ENCODE measurements at places on chromosomes 3 and 15.

DNA sequence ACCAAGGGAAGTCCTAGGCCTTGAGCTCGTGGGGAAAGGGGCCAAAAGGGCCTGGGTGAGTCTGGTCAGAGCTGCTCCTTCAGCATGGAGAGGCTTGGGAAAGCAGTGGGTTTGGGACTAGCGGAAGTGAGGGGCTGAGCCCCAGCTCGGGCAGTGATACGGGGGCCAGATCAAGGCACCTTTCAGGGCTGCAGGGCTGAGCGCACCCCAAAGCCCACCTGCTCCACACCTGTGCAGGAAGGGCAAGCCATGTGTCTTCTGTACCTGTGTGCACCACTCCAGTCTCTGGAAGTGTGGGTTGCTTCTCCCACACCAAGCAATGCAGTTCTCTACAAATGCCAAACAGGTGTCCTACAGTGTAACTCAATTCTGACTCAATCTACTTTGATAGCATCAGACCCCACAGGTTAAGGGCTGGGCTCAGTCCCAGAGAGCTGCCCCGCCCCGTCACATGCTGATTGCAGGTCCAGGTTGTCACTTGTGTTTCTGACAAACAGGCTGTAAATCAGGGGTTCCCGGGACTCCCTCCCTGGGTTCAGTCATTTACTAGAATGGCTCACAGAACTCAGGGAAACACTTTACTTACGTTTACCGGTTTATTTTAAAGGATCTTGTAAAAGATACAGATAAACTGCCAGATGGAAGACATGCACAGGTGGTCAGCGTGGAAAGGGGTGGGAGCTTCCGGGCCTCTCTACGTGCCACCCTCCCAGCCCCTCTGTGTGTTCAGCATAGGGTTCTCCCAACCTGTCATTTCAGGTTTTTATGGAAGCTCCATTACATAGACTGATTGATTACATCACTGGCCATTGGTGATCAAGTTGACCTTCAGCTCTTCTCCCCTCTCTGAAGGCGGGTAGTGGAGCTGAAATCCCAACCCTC, 28.8 kb upstream of the KLF13 start:
- DNase-seq: no peak

DNA sequence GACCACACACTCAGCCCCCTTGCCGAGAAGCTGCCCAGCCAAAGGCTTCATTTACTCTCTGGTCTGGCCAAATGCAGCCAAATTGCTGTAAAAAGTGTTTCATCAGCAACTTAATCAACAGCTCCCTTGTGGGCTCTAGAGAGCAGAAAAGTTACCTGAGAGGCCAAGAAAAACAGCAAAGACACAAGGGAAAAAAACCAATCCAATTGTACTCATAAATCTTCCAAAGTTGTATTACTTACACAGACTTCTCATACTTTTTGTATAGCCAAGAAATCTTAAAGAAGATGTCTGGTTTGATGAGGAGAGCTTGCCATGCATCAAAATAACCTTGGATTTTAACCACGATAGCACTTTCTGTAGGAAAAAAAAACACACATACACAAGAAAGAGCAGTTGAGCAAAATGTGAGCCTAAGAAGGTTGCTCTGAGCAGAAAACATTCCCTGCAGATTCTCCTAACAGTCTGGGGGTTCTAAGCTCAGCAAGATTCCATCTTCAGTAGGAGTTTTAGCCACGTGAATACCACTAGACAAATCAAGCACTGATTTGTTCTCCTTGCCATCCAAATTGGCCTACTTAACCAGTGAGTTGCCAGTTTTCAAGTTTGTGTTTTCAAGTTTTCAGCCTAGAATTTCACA, 120.0 kb downstream of the CYP19A1 start:
- no peak for DNase-seq

DNA sequence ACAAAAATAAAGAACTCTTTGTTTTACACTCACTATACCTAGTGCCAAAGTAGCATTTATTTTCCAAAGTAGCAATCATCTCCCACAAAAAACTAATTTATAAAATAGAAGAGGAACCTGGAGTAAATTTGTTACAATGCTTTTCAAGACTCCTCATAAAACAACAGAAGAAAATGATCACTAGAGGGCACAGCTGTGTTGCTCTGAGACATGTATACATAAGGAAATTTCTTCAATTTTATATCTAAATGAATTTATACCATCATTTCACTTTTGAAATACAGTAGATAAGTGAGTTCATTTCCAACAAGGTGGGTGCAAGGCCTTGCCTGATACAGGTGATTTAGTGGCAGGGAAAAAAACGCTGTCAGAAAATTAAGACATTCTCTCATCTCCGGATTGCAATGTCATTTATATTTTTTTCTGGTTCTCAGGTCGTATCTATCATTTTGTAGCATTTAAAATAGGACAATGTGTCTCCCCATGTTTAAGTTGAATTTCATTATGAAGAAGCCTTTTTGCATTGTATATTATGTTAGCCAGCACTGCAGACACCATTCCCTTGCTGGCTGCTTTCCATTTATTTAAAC, 25.3 kb upstream of the ARHGEF26 start:
- no peak for DNase-seq

- no peak for DNase-seq
Measured at GRCh38 chr3:111737706-111738086, 121.4 kb upstream of the PHLDB2 start.

DNA sequence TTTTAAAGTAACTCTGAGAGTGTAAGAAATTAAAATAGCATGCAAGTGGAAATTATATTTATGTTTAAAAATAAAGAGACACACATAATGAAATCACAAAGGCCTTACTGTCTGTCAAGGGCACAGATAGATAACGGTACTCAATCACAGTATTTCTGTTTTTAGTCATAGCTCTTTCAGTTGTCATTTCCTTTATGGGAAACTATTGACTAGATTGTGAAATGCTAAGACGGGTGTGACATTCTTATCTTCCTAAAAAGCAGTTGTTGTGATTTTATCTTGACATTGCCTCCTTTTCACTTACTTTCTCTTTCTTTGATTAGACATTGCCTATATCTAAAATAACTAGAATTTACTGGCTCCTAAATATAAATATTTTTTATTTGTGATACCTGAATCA, 100.1 kb upstream of the PLSCR5 start:
- no peak for DNase-seq

DNA sequence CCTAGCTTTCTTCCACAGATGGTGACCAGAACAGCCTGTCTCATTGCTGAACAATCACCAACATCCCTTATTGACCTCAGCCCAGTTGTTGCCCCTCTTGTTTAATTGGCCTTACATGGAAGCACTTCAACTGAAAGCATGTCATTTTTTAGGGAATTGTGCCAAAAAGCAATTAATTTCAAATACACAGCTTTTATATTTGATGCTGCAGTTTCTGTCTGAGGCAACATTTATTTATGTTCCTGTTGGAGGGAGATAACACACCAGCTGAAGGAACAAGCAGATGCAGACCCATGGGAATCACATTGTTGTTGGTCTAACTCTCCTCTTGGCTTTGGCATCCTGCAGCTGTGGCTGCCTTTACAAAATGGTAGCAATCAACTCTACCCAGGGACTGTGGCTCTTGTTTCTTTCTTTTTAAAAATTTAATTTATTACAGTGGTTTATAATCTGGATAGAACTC, 498.1 kb upstream of the RGMA start:
- no peak for DNase-seq

- DNase-seq: no peak
Measured at GRCh38 chr3:64921281-64922065, 233.7 kb upstream of the ADAMTS9 start.

DNA sequence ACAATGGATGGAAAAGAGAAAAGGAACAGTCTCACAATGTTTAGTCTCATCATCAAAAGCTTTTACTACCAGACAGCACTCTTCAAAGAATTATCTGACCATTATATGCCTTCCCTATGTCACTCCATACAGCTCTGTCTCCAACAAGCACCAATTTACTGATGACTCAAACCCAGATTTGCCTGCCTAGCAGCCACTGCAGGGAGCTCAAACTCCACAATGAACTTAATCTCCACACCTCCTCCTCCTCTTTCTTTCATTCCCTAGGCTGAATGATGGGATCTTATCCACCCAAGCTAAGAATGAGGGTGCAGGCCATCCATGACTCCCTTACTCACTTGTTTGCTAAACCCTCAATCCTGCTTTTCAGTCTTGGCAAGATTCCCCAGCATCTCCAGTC, 45.5 kb downstream of the NBEAL2 start:
- no peak for DNase-seq

DNA sequence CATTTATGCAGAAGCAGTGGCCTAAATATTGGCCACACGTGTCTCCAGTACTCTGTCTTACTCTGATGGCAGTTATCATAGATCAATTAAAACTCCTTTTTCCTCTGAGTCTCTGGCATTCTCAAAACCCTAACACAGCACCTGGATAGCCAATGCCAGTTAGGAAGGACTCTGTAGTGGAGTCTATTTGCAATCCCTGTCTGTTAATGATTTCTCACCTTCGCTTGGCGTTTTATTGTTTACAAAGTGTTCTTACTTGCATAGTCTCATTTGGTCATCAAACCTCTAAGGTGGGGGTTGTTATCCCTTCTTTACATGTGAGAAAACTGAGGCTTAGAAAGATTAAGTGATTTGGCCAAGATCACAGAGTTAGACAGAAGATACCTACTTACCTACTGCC, 258.8 kb downstream of the IL5RA start:
- DNase-seq: no peak

DNA sequence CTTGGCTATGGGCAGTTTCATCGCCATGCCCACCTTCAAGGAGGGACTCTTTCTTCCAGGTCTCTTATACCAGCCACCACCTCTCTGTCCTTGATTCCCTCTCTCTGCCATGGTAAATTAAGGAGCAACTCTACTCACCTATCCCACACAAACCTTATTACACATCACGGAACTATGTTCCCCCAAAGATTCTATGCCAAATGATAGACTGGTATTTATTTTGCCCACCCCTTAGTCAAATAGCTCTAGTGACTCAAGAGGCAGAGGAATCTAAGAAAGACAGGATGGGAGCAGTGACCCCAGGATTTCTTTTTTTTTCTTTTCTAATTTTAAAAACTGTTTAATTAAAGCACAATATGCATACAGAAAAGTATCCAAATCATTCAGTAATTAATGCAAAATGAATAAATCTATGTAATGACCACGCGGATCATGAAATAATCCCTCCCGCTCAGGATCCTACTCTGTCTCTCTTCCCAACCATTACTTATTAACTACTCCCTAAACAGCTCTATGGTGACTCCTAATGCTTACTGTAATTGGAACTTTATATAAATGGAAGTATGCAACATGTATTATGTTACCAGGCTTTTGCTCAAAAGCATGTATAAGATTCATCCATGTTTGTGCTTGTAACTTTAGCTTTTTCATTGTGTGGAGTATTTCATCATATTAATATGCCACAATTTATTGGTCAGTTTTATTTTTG, 410.8 kb upstream of the RASGRP1 start:
- no peak for DNase-seq

GRCh38 chr3:33187368-33187634, 31.3 kb downstream of the SUSD5 start:
- DNase-seq: no peak

DNA sequence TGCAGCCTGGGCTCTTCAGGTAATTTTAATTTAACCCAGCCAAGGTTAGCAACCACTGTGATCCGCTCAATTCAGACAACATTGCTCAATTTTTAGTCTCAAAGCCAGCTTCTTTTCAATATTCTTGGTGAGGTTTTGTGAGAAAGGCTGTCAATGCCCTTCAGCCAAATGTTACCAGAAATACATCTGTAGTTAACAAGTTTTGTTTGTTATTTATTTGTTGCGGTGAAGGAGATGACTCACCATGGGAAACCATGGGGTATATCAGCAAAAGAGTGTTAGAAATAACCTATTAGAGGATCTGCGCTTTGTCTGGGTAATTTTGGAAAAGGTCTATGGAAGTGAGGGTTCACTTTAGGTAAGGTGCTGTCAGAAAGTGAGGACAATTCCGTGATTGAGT, 5.0 kb downstream of the SLC9C1 start:
- DNase-seq: no peak

DNA sequence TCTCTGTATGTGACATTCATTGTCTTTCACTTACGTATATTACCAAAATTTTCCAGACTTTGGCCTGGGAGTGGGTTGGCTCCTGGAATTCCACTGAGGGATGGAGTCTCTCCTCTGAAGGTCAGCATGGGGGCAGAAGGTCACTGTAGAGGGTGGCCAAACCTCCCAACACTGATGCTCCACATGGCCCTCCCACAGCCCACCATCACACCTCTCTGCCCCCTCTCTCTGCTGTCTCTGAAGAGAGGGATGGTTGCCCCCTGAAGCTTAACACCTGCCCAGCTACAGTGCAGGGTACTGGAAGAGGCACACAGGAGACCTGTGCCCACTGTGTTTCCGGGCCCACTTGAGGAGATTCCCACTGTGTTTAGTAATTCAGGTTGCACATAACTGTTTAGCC, 52.2 kb downstream of the CMTM6 start:
- no peak for DNase-seq

DNA sequence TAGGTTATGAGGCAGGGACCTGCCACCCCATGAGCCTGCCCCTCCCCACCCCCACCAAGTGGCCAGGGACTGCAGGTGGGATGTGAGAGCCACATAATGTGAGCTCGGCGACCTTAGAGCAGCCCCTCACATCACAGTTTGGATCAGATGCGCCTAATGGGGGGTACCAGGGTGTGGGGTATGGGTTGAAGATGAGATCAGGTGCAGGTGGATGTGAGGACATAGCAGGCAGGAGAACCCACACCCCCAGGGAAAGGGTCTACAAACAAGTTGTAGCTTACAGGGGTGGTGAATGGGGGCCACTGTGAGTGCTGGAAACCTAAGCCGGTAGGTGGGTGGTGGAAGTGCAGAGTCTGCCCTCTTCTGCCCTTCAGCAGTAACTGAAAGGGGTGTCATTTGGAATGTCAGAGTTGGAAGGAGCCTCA, 94.0 kb downstream of the CORO2B start:
- no peak for DNase-seq

- DNase-seq: no peak
Measured at GRCh38 chr3:45515999-45516725, 78.4 kb upstream of the LIMD1 start.
